Thyroid gland (tissue), 4 donors: ENCODE measurements at places on chromosomes 16 and 17.

DNA sequence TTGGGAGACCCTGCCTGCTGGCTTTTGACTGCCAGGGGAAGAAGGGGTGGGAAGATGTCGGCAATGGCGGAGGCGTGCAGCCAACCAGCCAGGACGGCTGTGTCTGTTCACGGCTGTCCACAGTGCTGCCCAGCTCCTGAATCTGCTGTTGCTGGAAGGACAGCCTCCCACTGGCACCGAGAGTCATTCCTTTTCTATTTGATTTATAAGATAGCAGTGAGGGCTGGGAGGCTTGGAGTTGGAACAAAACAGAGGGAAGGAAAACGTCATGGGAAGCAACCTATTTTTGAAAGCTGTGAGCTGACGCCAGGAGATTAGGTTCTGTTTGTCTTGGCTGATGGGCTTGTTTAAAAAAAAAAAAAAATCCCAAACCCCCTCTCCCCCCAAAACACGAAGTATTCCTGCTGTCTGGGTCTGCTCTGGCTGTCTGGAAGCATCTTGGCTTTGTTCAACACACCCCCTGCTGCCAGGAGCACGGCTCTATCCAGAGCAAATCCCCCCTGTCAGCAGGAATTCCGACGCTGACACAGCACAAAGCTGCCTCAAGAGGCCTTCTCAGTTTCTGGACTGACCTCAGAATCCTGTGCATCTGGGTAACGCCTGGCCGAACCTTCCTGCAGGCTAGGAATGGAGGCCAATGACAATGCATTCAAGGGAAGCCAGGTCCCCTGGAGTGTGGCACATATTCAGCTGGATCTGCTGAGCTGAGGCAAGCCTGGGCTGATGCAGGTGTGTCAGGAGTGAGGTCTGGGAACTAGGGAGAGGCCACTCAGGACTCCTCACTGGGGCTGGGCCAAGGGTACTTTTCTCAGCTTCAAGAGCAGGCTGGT, 41.0 kb upstream of the SREBF1 start:
- DNase-seq, result peak; percentile 99

DNA sequence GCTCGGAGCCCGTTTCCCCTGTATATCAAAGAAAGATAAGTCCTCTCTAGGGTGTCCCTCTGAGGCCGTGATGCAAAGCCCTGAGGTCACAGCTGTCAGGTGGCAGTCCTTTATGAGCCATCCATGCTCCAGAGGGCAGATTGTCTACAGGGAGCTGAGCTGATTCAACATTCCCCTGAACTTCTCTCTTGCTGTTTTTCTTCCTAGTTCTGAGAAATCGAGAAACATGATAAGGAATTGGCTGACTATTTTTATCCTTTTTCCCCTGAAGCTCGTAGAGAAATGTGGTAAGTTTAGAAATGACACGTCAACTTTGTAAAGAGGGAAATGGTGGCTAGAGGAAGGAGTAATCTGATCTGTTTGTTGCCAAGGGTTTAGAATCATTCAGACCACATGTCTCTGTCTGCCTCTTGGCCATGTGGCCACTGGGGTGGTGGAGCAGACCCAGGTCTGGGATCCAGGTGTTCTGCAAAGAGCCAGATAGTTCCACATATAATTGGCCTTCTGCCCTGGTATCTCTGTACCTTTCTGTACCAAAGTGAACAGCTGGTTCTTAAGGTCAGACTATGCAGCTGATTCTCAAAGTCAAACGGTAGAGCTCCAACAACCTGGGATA, 3.5 kb downstream of the CTNS start:
- DNase-seq, result no peak

DNA sequence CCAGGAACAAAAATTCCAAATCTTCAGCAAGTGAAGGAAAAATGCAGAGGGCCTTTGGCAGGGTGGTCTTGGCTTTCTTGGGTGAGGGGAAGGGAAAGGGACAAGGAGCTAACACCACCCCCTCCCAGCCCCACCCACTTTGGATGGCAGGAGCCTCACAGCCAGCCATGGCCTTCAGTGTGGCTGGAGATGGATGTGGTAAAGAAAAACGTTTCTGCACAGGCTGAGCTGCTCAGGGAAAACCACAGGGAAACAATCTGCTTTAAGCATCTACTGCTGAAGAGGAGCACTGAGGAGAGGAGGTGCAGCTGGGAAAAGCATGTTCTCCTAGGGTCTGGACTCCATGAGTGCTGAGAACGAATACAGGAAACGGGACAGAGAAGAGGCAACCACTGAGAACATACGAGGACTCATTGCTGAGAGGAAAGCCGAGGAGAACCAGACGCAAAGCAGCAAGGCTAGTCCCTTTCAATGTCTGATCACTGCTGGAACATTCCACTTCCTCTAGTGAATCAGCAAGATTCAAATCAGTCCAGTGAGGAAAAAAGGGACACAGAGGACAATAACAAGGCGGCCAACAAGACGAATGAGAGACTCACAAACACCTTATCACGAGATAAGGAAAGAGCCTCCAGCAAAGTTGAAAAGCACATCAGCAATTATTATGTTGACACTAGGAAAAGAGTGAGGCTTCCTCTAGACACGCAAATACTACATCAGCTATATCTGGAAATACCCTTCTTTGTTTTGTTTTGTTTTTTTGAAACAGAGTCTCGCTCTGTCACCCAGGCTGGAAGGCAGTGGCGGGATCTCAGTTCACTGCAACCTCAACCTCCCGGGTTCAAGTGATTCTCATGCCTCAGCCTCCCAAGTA, 41.7 kb downstream of the ZZEF1 start:
- no peak for DNase-seq

DNA sequence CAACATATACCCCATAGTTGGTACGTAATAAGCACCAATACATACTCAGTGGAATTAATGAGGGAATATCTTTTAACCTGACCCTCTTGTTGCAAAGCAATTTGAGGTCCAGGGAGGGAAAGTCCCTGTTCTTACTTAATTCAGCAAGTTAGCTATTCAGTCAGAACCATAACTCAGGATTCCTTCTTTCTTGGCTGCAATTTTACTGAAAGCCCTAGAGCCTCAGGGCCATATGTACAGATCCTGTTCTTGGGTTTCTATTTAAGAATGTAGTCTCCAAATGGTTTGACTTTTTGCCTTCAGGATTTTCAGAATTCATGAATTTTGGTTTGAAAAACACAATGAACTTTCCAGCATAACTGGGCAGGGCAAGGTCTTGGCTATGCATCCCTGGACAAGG, 436.5 kb downstream of the HS3ST4 start:
- DNase-seq, result no peak

GRCh38 chr16:89808475-89808874, 8.0 kb downstream of the FANCA start:
- no peak for DNase-seq

DNA sequence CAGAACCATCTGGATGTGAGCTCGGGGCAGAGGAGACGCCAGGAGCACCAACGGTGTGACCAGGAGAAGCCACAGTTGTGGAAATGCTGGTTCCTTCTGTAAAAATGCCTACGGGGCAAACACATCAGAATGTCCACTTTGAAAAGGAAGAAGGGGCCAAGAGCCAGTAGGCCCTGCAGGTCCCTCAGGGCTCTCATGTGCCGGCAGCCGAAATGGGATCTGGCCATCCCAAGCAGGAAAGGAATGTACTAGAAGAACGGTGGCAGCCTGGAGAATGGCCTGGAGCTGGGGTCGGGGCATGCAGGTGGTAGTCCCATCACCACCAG, 162.1 kb upstream of the PLCG2 start:
- DNase-seq, result no peak

DNA sequence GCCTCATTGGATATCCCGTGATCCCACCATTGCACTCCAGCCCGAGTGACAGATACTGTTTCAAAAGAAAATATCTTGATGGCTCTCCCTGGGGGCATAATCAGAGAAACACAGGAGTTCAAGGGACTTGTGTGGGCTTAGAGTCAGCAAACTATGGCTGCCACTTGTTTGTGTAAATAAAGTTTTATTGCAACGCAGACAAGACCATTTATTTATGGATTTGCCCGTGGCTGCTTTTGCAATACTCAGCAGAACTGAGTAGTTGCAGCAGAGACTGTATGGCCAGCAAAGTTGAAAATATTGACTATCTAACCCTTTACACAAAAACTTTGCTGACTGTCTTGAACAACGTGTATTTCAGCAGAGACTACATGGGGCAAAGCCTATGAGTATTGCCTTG, 75.5 kb upstream of the GPRC5B start:
- DNase-seq, result no peak

DNA sequence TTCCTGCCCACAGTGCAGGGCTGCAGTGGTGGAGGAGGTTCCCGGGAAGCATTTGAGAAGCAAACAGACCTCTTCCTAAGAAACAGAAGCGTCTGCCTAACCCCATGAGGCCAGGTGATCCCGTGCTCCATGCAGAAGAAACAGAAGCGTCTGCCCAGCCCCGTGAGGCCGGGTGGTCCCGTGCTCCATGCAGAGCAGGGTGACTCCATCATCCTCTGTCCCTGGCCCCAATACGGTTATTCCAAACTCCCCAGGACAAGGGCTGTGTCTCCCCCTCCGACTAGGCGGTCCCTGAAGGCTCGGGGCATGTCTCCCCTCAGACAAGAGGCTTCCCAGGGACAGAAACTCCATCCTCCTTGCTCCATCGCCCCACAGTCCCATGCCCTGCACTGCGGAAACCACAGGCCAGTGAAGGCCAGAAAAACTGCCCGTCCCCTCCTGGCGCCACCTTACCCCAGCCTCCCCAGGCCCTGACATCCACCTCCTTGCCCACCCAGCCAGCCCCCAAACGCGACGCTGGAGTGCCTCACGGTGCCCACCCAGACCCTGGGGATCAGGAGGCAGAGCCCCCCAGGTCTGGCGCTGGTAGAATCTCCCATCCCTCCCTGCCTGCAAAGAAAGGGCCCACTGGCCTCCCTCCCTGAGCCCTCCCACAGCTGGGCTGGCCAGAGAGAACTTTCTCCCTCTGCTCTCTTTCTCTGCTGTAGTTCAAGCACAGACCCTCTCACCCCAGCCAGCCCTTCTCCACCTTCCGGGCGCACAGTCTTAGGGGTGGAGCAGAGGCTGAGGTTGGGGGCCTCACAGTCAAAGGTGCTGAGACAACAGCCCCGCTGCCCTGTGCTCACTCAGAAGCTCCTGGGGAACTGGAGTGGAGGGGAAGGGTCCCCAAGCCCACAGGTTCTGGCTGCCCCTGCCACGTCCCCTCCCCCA, 30.6 kb upstream of the KRT17 start:
- no peak for DNase-seq

GRCh38 chr16:27784351-27785306, 234.7 kb downstream of the KATNIP start:
- DNase-seq, result no peak

- DNase-seq, result peak; percentile 84
Measured at GRCh38 chr16:49491771-49492761, 118.5 kb downstream of the C16orf78 start.

- no peak for DNase-seq
Measured at GRCh38 chr17:41586863-41587495, at the start of gene KRT14. Gene KRT14 (minus strand): TSS chr17:41586895. CDS start chr17:41586834, 61 bp downstream.

GRCh38 chr16:18072161-18072560, 264.4 kb downstream of the NPIPA8 start:
- no peak for DNase-seq

DNA sequence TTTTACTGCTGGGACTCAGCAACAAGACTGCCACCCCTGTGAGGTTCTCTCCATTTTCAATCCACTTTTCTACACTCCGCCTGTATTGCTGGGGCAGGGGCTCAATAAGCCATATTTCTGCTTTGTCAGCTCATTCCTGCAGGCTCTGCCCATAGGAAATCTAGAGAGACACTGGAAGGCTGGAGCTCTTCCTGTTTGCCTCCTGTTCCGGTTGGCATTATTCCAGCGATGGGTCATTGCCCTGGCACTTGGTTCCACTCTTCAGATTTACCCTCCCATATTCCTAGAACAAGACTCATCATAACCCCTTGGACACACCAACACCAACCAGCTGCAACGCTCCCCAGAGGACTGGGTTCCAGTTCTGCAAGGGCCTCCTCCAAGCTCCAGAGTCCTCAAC, 210.4 kb downstream of the CA10 start:
- DNase-seq, result peak; percentile 3

DNA sequence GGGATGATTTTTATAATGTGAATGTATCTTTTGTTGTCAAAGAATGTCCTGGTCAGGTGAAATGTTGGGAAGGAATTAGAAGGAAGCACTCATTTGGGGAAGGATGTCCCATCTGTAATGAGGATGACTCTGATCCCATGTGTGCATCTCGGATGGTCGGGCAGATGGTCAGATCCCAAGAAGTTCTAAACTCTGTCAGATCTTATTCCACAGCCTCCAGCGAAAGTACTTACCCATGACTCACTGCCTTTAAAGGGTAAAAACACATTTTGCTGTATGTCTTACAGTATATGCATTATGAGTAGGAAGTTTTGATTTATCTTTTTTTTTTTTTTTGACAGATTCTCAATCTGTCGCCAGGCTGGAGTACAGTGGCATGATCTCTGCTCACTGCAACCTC, 548 bp upstream of the KRTAP4-11 start:
- no peak for DNase-seq

- DNase-seq, result no peak
Measured at GRCh38 chr16:59330019-59330670, 596.0 kb upstream of the GOT2 start.

DNA sequence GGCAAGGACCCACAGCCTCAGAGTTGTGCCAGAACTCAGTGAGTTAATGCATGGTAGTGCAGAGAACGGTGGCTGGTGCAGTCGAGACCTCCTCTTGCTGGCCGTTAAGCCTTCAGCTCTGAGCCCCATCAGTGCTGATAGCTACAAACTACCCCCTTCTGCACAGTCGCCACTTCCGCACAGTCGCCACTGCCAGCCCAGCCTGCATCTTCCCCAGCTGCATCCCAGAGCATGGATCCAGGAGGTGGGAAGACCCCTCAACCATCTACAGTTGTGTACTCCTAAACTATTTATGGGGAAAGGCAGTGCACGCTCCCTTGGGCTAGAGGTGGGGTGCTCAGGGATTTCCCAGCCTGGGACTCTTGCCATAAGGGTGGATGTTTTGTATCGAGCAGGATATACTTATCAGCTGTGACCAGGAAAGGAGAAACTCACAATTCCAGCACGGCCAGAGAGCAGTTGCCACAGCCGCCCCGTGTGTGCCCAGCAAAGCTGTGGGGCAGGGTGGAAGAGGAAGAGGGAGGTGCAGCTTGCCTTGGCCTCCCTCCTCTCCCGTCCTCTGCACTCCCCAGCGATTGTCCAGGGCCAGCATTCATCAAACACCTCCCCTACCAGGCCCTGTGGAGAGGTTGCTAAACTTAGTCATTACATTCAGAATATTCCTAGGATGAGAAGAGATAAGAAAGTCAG, 49.5 kb upstream of the CMIP start:
- no peak for DNase-seq

DNA sequence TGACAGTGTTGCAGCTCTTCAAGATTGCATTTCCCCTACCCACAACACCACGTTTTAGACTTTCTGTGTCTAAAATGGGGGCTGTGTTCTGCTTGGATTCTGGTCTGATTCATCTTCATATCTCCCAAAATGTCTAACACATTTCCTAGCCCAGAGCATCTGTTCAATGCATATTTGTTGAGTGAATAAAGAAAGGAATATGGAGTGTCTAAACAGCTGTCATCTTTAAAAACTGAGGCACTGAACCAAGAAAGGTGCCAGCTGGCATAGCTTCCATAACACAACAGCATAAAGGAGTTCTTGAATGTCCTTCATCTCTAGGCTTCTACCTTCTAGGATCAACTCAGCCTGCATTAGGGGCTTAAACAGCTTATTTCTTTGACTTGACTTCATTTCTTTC, 67.4 kb downstream of the CDH11 start:
- no peak for DNase-seq
